ENCODE measurements at places on chromosomes 16 and 17.

DNA sequence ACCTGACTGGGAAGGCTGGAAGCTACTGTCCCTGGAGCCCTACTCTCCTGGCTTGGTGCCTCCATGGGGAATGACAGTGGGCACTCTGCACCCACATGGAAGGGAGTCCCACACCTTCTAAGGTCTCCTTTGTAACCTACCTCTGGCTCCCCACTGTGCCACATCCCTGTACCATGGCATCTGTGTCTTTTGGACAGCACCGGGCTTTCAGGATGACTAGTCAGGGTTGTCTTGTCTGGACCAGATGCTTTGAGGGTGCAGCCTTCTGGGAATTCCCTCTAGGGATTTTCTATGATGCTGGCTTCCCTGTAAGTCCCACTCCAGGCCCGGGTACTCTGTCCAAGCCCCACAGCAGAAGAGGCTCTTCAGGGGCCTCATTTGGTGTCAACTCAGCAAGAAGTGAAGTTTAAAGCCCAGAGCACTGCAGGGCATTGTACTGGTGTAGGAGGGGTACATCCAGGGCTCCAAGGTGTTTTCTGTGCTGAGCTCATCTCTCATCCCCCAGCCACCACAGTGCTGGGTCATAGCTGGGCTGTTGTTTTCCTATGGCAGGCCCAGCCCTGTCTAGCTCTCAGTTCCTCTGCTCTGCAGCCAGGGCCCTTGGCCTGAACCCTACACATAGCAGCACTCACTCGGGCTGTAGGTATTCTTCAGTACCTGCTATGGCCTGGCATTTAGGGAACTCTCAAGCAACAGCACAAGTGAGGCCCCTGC, 255.3 kb downstream of the CPPED1 start:
- DNase-seq = no peak

GRCh38 chr16:57208926-57209325, 22.8 kb downstream of the RSPRY1 start:
- DNase-seq = no peak

DNA sequence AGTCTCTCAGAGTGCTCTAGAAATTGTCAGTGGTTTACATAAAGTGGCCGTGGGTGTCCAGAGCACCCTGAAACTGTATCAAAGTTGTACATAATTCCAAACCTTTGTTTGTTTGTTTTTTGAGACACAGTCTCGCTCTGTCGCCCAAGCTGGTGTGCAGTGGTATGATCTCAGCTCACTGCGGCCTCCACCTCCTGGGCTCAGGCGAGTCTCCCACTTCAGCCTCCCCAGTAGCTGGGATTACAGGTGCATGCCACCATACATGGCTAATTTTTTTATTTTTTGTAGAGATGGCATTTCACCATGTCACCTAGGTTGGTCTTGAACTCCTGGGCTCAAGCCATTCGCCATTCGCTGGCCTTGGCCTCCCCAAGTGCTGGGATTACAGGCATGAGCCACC, 24.3 kb upstream of the ADGRG1 start:
- no peak for DNase-seq

GRCh38 chr17:50161023-50161910, 4.5 kb upstream of the SGCA start:
- no peak for DNase-seq

Measured in right renal cortex interstitium (tissue), 3 donors.